Esophagus squamous epithelium (tissue), 5 donors: ENCODE measurements at places on chromosomes 12 and 14.

GRCh38 chr14:104708606-104709268 is 15.3 kb upstream of the ADSS1 start:
- H3K27ac ChIP-seq: no peak overlapping the region
- H3K4me1 ChIP-seq: no peaks in the 10 kb centered on the region
- peaks cover 20% of the 10 kb centered on the region for H3K36me3 ChIP-seq
- no peak overlapping the region for H3K4me3 ChIP-seq
- DNase-seq: no peak
- H3K27me3 ChIP-seq: no peaks in the 10 kb centered on the region

GRCh38 chr12:116196752-116197718 is 80.5 kb downstream of the MED13L start:
- H3K36me3 ChIP-seq: no peaks in the 10 kb centered on the region
- DNase-seq: no peak

GRCh38 chr12:68766646-68767045 is 20.7 kb downstream of the SLC35E3 start:
- H3K36me3 ChIP-seq: no peaks in the 10 kb centered on the region
- H3K27me3 ChIP-seq: no peaks in the 10 kb centered on the region
- H3K27ac ChIP-seq: no peak overlapping the region
- DNase-seq: no peak
- peaks cover 3% of the 10 kb centered on the region for H3K4me1 ChIP-seq
- no peak overlapping the region for H3K4me3 ChIP-seq

DNA sequence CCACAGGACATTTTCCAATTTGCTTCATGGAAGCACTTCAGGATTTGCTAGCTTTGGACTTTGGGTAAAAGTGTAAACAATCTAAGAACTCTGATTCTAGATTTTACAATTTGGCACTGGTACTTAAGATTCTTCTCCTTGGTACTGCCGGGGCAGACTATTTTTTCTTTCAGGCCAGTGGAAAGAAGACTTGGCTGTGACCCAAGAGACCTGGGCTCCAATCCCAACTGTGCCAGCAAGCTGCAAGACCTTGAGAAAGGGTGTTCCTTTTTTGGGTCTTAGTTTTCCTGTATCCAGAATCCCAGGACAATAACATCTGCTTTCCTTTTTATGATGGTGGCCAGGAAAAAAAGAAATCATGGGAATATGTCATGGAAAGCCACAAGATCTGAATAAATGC is 148.1 kb upstream of the CRY1 start:
- no peaks in the 10 kb centered on the region for H3K36me3 ChIP-seq
- H3K4me3 ChIP-seq: no peak overlapping the region
- H3K4me1 ChIP-seq: peaks cover 14% of the 10 kb centered on the region
- H3K27me3 ChIP-seq: peaks cover 42% of the 10 kb centered on the region
- no peak for DNase-seq

- peaks cover 26% of the 10 kb centered on the region for H3K4me1 ChIP-seq
- H3K4me3 ChIP-seq: no peak overlapping the region
- H3K36me3 ChIP-seq: no peaks in the 10 kb centered on the region
- no peaks in the 10 kb centered on the region for H3K27me3 ChIP-seq
- DNase-seq: no peak
These were observed 36.8 kb downstream of the VDR start for GRCh38 chr12:47868041-47868440.

- no peak overlapping the region for H3K27ac ChIP-seq
- no peaks in the 10 kb centered on the region for H3K27me3 ChIP-seq
- DNase-seq: no peak
- H3K4me3 ChIP-seq: no peak overlapping the region
These were observed 60.6 kb downstream of the TC2N start for GRCh38 chr14:91806716-91807115.

- peaks cover 8% of the 10 kb centered on the region for H3K4me1 ChIP-seq
- H3K4me3 ChIP-seq: no peak overlapping the region
- H3K36me3 ChIP-seq: no peaks in the 10 kb centered on the region
- H3K27me3 ChIP-seq: no peaks in the 10 kb centered on the region
- no peak for DNase-seq
These were observed 444.8 kb downstream of the ATP23 start for GRCh38 chr12:58386136-58386535.

GRCh38 chr14:75051556-75051899 is 261 bp upstream of the MLH3 start:
- H3K4me1 ChIP-seq: no peaks in the 10 kb centered on the region
- peak overlapping the region; percentile 92 for H3K27ac ChIP-seq
- no peak for DNase-seq
- no peaks in the 10 kb centered on the region for H3K27me3 ChIP-seq

- no peaks in the 10 kb centered on the region for H3K36me3 ChIP-seq
- no peak overlapping the region for H3K4me3 ChIP-seq
- H3K4me1 ChIP-seq: no peaks in the 10 kb centered on the region
- no peak for DNase-seq
- no peaks in the 10 kb centered on the region for H3K27me3 ChIP-seq
These were observed 206.4 kb upstream of the GZMB start for GRCh38 chr14:24840204-24840893.

DNA sequence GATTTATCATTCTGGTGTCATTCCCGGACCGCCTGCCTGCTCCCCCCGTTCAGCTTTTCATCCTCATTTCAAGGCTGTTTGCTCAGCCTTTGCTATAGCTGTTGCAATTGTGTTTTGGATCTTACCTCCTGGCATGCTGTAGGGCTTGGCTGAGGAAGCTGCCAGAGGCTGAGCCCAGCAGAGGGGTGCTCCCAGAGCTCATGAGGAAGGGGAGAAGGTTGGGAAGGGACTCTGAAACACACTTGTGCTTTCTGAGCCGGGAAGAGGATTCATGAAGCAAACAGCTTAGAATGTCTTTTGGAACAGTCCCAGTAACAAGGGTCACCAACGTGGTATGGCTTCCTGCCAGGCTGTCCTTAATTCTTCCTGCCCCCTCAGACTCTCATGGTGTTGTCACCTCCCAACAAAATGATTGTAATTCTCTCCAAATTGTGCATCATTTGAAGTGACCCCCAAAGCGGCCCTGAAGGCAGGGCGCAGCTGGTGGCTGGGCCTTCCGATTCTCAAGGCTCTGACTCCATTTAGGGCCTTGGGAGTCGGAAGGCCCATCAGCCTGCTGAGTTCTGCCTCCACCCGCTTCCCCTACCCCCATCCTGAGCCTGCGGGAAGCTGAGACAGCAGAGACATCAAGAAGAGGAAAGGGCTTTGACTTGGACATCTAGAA is 111.9 kb upstream of the ARHGAP5 start:
- no peaks in the 10 kb centered on the region for H3K27me3 ChIP-seq
- H3K36me3 ChIP-seq: no peaks in the 10 kb centered on the region
- peaks cover 42% of the 10 kb centered on the region for H3K4me1 ChIP-seq
- H3K4me3 ChIP-seq: no peak overlapping the region

DNA sequence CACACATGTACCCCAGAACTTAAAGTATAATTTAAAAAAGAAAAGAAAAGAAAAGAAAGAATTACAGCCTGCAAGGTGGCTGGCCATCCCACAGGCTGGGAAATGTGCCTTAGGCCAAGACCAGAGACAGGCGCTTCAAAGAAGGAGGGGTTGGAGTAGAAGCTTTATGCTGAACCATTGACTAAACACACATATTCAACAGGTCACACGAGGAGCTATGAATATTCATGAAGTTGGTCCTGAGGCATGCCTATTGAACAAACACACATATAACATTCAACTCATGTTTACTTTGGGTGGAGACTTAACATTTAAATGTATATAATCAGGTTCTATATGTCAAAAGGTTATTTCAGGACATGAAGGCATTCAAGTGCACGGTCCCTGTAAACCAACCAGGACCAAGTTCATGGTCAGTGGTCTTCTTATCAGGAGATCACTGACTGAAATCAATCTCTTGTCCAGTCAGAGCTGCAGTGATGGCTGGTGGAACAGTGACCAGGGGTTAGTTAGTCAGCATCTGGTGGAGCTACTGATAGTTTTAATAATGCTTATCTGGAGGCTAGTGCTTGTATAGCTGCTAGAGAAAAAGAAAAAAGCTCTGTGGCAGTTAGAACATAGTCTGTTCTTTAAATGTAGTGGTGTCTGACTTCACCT is 35.6 kb upstream of the ITPR2 start:
- H3K27me3 ChIP-seq: no peaks in the 10 kb centered on the region
- no peak for DNase-seq
- H3K4me3 ChIP-seq: no peak overlapping the region

DNA sequence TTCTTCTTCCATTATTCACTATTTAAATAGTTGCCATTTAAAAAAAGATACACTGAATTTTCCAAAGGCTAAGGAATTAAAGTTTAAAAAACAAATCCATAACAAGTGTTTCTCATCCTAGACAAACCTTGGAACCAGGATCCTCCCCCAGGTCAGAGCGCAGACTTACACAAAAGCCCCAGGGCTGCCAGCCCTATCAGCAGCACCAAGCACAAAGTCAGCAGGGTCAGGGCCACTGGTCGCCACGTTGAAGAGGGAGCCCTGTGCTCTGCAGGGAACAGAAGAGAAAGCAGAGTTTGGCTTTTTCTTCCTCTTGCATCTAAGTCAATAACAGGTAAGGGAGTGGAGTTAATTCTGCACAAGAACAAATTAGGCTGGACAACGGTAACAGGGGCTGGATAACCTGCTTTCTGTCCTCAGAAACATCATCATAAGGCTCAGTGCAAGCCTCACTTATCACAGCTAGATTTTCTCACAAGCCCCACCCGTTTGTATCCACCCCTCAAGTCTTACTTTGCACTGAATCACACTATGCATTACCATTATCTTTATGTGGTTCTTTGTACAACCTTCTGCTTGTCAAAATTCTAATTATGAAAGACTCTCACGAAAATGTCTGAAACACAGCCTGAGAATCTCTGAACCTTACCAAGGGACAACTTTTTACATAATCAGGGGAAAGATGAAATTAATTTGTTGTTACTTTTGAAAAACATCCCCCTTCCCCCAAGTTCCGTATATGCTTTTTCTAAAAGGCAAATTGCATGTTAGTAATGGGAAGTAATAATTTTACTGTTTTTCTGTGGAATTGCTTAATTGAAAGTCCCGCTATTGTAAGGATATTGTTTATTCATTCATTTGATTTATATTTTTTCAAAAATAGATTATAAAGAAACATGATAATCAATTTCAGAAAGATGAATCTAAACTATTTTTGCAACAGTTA is 9.6 kb downstream of the CLEC1A start:
- H3K4me1 ChIP-seq: no peaks in the 10 kb centered on the region
- H3K36me3 ChIP-seq: no peaks in the 10 kb centered on the region
- DNase-seq: no peak
- H3K27ac ChIP-seq: no peak overlapping the region

- no peaks in the 10 kb centered on the region for H3K27me3 ChIP-seq
- H3K4me1 ChIP-seq: no peaks in the 10 kb centered on the region
- H3K27ac ChIP-seq: peak overlapping the region; percentile 73
- DNase-seq: no peak
- no peaks in the 10 kb centered on the region for H3K36me3 ChIP-seq
These were observed 39.4 kb upstream of the PPP2R5C start for GRCh38 chr14:101721951-101722661.
